NCI-H2081 (cell line): ENCODE measurements at places on chromosomes 4 and X.

DNA sequence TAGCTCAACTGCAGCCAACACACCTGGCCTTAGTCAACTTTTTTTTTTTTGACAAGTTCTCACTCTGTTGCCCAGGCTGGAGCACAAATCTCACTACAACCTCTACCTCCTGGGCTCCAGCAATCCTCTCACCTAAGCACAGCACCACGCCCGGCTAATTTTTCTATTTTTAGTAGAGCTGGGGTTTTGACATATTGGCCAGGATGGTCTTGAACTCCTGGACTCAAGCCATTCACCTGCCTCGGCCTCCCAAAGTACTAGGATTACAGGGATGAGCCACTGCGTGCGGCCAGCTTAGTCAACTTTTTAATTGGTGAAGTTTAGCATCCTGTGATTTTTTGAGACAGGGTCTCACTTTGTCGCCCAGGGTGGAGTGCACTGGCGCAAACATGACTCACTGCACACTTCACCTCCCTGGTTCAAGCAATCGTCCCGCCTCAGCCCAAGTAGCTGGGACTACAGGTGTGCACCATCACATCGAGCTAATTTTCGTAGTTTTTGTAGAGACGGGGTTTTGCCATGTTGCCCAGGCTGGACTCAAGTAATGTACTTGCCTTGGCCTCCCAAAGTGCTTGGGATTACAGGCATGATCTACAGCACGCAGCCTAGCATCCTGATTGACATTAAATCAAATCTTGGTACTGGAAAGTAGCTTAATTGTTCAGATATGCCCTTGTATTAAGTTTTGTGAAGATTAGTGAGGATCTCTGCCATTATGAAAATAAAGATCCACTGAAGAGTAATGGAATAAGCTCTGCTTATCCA, 8.3 kb downstream of the HNRNPDL start:
- no peak for DNase-seq

DNA sequence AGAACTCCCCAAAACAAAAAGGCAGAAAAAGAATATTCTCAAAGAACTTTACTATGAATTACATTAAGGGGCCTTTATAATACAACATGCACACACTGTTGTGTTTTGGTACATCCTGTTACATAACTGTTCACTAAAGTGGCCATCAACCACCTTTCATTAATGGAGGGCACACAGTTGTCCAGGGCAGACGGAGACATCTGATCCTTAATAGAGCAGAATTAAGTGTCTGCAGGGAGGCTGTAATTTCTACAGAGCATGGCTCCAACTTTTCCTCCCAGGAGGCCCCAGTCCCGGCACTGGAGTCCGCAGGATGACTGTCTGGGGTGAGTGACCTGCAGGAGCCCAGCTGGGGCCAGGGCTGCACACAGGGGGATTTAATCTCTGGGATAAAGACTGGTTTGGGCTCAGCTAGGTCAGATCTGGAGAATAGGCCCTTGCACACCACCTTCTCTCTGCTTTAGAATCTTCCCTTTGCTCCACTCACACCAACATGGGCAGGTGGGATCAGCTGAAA, 233.4 kb downstream of the MAML3 start:
- no peak for DNase-seq

GRCh38 chr4:185886832-185887524, 75.0 kb upstream of the SORBS2 start:
- DNase-seq: no peak

DNA sequence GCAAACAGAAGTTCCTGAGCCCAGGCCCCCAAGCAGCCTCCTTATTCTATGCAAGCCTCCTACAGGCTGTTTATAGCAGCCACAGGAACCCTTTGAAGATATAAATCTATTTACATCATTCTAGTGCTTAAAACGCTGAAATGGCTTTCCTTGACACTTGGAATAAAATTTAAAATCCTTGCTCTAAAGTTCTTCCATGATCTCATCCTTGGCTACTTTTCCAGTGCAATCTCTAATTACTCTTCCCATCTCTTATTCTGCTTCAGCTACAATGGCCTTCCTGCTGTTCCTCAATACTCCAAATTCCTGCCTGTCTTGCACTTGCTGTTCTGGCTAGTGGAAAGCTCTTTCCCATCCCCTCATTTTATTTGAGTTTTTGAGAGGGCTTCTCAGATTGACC, 634.2 kb upstream of the NR3C2 start:
- DNase-seq: no peak

DNA sequence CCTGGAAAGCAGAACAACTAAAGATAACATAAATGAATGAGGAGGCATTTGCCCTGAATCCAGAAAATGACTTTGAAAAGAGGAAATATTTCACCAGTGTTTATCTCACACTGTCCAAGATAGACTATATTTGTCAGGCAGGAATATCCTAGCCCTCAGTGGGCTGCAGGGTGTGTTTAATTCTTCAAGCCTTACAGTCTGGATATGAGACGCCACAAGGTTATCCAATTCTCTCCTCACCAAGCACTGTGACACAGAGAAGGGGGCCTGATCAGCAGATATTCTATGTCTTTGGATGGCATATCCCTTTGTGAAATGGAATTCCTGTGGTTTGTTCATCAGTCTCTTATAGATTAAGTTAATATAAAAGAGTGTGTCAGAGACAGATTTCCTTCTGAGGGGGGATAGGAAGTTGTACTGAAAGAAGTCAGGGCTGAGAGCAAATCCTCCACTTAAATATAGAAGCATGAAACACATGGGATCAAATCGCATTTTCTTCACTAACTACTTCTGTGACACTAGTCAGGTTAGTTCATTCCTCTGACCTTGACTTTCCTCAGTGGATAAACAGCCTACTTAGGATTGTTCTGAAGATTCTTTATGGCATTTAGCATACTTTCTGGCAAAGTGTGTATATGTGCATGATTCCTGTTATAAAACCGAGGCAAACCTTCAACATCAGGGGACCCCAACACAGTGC, 6.8 kb upstream of the G3BP2 start:
- DNase-seq: no peak

GRCh38 chr4:13535118-13535517, 9.2 kb downstream of the NKX3-2 start:
- DNase-seq: no peak

- DNase-seq: no peak
These were observed 9.4 kb downstream of the TASL start for GRCh38 chrX:30568136-30568535.

DNA sequence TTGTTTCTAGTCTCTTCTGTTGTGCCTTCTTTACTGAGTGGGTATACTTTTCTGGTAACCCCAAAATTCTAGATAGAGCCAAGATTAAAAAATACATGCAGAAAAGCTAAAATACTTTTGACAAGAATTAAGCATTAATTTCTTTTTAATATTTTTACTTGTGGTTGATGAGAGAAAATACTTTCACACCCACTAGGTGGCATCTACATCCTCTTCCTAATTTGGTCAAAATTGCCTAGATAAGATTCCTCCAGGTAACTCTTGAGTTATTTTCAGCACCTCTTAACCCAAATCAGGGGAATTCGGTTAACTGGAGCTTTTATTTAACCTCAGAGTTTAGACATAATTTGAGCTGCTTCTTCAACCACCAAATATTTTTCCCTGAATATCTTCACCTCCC, 28.4 kb upstream of the COX7B2 start:
- DNase-seq: peak; percentile 11

DNA sequence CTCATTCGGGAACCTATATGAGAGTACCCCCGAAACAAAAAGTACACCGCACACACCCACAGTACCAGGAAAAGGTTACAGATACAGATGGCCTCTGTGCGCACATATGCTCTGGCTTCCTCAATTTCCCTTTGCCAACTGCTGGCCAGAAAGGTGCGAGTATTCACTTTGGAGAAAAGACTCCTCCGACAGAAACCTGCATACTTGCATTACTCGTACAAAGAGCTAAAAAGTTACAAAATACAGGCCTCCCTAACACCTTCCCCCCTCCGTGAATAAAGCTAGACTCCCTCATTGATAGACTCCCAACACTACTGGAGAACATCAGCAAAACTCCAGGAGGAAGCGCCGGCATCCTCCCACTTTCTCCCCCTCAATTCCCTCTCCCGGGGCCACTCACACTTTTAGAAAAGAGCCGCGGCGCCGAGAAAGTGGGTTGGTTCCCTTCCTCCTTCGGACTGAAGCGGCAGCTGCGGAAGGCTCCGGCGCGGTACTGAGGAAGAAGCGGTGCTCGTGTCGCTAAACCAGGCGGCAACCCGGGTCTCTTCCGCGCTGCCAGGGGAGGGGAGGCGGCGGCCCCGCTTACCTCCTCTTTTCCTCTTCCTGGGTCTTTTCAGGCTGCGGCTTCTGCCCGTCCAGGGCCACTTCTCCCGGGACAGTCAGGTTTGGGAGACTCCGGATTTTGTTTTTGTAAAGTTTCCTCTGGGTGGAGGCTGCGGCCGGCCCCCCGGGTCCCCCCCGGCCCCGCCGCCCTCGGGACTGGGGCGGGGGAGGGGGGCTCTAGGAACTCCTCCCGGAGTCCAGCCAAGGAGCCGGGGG, 1.1 kb downstream of the FBXW7 start:
- peak; percentile 13 for DNase-seq

DNA sequence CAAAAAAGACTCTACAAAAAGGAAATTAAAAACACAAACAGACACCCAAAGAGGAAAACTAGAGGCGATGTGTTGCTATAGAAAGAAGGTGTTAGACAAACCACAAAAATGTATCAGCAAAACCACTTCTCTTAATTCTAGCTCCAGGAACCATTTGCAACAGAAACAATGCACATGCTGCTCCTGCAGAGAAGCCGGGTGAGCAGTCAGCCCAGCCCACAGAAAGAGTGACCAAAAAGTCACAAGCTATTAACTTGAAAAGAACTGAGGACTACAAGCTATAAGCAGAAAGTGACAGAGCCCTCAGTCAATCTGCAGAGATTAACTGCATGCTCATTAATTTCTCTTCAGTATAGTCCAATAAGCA, 96.2 kb upstream of the KLHL13 start:
- DNase-seq: no peak

GRCh38 chr4:62709618-62710252, 1509.6 kb downstream of the ADGRL3 start:
- DNase-seq: peak; percentile 52

GRCh38 chr4:83012200-83012686, 1.6 kb upstream of the LIN54 start:
- peak; percentile 22 for DNase-seq

GRCh38 chr4:8130346-8131066, 28.1 kb downstream of the ABLIM2 start:
- DNase-seq: no peak

GRCh38 chrX:121851033-121851432, 803.6 kb downstream of the GLUD2 start:
- DNase-seq: no peak

DNA sequence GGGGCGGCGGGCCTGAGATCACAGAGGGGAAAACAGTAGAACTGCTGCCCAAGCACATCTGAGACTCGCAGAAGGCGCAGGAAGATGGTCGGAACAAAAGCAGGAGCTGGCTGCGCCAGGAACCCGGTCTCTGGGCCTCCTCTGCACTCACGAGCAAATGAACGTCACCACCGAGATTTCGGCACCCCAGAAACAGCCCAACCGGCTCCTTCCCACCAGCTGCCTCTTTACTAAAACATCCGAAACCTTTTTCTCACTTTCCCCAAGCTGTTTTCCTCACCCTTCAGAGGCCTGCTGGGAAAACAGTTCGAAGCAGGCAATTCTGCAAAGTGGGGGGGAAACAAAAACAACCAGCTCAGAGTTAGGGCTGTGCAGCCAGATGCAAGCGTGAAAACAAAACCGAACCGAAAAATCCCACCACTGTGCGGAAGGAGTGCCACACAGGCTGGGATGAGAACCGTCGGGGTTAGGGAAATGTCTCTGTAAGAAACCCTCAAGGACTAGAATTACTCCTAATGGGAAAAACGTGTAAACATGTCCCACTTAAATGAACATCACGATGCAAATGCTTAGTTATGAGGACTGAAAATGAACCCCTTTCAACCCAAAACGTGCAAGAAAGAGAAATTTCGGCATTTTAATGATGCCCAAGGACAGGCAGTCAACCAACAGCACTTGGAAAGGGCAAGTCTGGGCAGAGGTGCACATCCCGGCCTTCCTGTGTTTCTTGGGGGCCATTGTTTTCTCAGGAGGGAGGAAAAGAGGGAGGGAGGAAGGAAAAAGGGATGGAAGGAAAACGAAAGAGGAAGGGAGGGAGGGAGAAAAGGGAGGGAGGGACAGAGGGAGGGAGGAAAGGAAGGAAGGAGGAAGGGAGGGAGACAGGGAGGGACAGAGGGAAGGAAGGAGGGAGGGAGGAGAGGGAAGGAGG, 15.8 kb downstream of the DHRSX start:
- no peak for DNase-seq

- DNase-seq: no peak
These were observed 20.6 kb upstream of the IRAK1 start for GRCh38 chrX:154040307-154040756.

DNA sequence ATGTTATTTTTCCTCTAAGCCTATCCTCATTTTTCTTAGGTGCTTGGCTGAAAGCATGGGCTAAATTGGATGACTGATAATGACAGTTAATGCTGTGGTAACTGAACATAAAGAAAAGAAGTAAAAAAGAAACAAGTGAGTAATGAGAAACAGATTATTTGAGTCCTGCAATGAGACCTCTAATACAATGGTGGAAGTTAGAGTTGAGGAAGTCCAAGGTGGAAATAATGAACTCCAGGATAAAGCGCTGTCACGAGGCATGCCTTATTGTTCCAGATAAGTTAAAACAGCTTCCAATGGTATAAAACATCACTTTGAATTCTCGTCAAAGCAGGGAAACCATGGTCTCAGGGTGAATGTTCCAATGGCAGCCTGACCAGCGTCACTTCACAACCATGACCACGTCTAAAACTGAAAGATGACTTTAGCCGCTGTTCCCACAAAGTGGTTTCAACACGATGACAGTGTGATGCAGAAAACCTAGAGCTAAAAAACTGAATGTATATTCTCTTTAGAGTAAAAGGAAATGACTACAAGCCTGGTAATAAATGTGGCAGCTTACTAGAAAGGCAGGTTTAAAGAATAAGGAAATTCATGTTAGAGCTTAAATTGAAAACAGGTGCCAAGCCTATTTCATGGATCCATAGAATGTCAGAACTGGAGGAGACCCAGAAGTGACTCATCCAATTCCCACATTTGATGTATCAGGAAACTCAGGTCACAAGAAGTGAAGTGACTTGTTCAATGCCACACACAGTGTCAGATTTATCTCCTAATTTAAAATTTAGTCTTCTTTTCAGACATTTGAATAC, 202.6 kb upstream of the GYPA start:
- DNase-seq: no peak

DNA sequence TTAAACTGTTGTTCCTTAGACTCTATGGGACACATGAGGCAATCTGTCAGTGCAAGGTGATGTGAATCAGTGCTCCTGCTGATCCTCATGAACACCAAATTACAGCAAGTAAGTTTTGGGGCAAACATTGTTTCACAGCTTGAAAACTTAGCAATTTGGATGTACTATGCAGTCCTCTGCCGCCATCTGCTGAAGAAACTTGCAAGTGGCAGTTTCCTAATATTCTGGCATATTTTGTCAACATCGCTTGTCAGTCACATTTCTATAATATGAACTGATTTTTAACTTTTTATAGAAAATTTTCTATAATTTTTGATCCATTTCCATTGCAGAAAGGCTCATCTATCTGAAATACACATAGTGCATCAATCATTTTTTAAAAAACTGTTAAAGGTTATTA, 56.3 kb downstream of the ZAR1 start:
- DNase-seq: peak; percentile 40
